ENCODE measurements at places on chromosomes 12 and 14.

DNA sequence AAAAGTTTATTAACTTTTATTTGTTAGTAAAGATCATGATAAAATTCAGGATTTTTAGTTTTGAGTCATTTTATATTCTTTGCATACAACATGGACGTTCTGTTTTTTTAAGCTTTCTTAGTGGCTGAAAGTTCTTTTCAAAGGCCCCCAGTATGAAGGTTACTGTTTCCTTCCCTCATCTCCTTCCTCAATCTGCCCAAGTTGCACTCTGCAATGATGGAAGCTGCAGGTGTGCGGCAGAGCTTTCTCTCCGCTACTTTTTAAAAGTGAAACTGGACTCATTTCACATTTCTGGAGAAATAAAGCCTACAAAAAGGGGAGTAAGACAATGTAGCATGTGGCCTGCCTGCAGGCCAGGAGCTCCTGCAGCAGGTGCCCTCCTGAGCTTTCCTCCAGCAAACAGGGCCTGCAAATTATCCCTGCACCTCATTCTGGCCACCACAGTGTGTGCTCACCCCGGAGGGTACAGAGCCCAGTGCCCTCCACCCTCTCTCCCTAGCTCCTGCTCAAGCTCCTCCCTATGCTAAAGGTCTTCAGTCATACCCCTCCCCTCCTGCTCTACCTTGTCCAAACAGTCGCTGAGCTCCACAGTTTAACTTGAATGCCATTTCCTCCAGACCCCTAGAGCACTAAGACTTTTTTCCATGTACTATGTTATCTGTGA, 78.9 kb downstream of the SETD3 start:
- no peak for DNase-seq

GRCh38 chr12:2609020-2609419, 185.8 kb upstream of the FKBP4 start:
- no peak for DNase-seq

- DNase-seq = no peak
These were observed 58.6 kb downstream of the ANKRD9 start for GRCh38 chr14:102451064-102451352.

DNA sequence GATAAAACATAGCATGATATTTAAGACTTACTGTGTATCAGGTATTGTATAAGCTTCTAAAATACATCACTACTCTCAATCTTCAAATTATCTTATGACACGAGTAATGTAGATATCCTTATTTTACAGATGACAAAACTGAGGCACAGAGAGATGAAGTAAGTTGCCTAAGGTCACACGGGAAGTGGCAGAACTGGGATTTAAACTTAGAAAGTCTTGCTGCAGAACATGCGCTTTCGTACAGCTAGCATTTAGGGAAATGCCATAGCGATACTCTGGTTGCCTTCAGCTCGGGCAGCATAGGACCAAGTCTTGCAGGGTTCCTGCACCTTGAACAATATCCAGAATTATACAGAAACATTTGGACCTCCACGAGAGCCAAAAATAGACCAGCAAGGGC, 162.4 kb downstream of the BRMS1L start:
- no peak for DNase-seq

DNA sequence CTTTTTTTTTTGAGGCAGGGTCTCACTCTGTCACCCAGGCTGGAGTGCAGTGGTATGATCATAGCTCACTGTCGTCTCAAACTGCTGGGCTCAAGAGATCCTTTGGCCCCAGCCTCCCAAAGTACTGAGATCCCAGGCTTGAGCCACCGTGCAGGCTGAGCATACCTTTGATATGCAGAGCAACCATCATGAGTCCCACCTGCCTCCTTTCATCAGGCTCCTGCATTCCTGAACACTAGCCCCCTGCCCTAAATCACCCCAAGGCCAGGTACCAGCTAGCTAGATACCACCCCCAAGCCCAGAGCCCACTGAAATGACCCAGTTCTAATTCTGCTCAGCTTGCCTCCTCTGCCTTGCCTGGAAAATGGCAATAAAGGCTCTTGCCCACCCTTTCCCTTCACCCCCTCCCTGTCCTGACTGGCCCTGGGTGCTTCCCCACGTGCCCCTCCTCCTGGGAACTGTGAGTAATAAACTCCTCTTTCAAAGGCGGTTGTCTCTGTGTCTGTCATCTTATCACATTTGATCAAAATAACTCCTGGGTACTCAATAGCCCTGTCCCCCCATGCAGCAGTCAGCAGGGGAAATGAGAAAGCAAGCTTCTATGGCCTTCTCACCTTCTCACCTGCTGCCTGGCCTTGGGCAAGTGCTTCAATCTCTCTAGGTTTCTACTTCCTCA, 6.4 kb upstream of the BRF1 start:
- no peak for DNase-seq

DNA sequence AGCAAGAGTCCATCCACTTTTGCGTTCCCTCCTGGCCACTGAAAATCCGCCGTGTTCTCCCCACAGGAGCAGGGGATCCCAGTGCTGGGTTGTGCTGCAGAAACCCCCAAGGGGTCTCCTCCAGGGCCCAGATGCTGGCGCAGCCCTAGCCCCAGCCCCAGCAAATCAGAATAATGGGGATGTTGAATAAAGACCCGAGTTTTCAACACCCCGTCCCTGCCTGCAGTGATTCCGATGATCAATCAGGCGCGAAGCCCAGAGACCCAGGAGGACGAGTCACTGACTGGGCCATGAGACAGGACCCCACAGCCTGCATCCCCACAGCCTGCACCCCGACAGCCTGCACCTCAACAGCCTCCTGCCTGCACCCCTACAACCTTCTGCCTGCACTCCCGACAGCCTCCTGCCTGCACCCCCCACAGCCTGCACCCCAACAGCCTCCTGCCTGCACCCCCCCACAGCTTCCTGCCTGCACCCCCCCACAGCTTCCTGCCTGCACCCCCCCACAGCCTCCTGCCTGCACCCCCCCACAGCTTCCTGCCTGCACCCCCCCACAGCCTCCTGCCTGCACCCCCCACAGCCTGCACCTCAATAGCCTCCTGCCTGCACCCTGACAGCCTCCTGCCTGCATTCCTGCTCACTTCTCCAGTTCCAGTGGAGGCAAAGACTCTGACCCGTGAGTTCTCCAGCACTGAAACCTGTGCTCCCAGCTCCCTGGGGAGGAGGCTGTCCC, 37.2 kb downstream of the TNFAIP2 start:
- DNase-seq = no peak

GRCh38 chr14:72098210-72098609, 166.0 kb downstream of the RGS6 start:
- no peak for DNase-seq

GRCh38 chr12:89070603-89071002, 281.7 kb downstream of the DUSP6 start:
- DNase-seq = no peak

DNA sequence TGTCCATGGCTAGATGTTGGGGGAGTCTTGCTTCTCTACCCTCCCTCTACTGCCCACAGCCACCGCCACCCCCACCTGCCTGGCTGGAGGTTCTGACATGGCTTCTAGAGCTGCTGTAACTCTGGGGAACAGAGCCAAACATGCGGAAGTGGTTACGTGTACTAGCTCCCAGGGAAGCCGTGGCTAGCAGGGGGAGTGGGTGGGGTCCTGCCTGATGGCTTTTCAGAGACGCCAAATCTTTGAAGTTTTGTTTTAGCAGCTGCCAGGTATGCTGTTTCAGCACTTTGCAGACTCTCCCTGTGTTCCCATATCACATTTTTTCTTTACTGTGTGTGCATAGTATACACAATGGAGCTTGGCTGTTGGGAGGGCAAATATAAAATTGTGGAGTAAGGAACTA, 150.3 kb downstream of the TGFB3 start:
- DNase-seq = peak; percentile 87

- DNase-seq = no peak
These were observed 6.7 kb upstream of the SSPN start for GRCh38 chr12:26188641-26189040.

DNA sequence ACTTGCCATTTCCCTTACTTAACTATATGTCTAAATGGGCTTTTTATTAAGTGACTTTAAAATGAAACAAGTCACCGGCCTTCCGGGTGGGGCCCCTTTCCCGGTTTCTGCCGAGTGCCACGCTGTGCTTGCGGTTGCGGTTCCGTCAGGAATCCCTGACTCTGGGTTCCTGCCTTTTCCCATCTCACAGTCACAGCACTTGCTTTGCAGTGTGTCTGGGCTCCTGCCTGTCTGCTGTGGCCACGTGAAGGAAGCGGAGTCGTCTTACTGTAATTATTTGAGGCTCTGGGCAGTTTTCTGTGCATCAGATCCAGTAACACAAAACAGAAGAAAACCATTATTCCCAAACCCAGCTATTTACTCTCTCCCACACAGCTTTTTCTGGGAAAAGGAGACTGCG, 44.0 kb upstream of the FRMD6 start:
- DNase-seq = no peak

DNA sequence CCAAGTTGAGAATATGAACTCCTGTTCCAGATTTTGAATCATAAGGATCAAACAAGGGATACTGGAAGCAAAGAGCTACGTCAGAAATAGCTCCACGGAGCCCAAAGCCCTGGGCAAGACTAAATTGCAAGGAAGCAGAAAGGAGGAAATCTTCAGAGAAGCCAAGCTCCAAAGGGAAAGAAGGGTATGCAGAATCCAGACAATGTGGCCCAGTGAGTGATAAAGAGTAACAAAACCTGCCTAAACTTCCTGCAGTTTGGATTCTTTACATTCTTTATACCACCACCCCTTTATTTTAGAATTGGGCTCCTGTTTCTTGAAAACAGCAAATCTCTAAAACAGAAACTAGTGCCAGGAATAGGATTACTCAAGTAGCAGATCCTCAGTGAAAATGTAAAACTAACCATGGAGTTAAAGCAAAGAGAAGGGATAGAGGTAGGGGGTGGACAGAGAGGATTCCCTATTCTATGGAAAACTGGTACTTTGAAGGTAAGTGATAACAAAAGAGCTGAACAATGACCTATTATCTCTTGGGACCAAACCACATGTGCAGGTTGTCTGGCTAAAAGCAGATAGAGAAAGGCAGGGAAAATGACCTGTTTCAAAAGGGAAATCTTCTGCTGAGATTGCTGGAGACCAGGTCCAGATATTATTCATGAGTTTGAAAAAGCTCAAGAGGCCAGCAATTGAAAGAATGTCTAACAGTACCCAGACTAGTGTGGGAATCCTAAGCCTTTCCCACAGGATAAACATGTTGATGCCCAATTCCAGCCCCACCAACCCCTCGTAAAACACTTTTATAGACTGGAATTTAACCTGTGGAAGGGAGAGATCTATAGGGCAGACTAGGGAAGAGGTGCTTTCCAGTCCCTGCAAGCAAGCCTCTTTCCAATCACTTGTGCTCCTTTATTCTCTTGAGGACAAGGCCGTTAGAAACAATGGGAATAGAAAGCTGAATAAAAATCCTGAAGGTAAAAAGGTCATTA, 24.5 kb downstream of the MBIP start:
- DNase-seq = no peak

DNA sequence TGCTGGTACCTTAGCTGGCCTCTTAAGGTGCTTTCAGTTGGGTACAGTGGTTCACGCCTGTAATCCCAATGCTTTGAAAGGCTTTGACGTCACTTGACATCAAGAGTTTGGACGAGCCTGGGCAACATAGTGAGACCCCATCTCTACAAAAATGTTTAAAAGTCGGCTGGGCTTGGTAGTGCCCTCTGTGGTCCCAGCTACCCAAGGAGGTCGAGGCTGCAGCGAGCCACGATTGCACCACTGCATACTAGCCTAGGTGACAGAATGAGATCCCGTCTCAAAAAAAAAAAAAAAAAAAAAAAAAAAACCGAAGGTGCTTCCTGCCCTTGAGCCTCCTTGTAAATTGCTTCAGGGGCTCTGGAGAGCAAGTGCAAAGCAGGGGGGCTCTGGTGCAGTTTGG, 50.0 kb downstream of the ACACB start:
- no peak for DNase-seq

DNA sequence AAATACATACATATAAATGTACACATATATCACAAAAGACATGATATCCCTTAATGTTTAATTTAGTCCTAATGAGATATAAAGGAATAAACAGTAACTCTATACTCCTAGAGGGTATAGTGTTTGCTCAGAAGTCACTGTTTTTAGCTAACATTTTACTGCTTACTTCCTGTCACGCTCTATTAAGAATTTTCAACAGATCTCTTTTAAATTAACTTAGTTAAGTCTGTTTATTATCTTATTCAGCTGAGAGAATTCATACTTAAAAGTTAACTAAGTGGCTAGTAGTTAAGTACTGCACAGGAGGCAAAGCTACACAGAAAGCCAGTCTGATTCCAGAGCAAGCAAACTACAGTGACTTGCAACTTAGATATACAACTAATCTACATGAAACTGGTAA, 39.9 kb downstream of the GXYLT1 start:
- DNase-seq = no peak

DNA sequence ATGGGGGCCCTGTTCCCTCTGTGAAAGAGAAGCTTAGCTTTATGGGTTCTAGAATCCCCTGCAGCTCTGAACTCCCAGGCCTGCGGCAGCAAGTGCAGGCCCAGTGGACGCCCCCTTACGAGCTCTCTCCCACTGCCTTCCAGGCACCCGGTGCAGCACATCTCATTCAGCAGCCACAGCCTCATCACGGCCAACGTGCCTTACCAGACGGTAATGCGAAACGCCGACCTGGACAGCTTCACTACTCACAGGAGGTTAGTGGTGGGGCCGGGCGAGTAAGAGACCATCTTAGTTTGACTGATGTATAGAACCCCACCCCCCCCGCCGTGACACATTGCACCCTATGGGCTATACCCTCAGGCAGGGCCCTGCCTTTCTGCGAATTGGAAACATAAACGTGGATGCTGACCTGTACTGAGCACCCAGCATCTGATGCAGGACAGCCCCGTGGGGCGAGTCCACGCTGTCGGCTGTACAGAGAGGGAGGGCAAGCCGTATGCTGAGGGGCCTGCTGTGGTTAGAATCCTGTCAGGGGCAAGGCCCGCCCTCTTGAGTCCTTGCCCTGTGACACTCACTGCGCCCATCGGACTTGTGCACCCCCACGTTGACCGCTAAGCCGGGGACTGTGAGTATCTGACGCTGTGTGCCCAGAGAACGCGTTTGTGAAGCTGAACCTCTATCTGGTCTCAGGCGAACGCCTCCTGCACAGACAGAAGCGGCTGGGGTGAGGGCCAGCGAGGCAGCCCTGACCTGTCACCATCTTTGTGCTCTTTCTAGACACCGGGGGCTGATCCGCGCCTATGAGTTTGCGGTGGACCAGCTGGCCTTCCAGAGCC, 71.7 kb downstream of the TESC start:
- DNase-seq = no peak

GRCh38 chr14:69247676-69248440, 12.1 kb upstream of the GALNT16 start:
- no peak for DNase-seq

DNA sequence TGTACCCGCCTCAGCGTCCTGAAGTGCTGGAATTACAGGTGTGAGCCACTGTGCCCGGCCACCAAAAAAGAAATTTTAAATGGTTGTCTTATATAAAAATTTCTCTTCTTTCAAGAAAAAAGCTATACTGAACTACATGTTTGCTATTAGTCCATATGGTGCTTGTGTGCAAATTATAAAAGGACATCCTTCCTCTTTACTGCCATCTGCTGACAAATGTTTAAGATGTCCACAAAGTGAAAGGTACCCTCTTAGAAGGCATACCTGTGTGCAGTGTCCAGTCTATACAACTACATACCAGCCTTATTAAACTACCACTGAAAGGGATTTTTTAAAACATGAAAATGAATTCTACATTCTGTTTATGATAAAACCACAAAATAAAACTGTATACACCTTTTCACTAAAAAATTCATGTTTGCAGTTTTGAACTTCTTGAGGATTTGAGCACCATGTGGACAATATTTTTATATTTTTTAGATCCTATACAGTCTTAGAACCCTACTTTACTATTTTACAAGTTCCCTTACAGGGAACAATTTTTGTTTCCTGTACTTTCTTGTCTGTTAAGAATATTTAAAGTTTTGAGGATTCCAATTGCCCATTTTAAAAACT, 32.8 kb upstream of the TOMM20L start:
- peak; percentile 59 for DNase-seq

- no peak for DNase-seq
These were observed 5.1 kb upstream of the DYNC1H1 start for GRCh38 chr14:101959277-101959676.
